CD4-positive, alpha-beta T cell treated with Interleukin-15 for 4 hours (primary cell): ENCODE measurements at places on chromosomes 12 and 14.

- DNase-seq: no peak
Observed at GRCh38 chr12:124792961-124793441, 70.7 kb downstream of the SCARB1 start.

GRCh38 chr12:4191642-4192041 is 81.9 kb upstream of the CCND2 start:
- DNase-seq: no peak

DNA sequence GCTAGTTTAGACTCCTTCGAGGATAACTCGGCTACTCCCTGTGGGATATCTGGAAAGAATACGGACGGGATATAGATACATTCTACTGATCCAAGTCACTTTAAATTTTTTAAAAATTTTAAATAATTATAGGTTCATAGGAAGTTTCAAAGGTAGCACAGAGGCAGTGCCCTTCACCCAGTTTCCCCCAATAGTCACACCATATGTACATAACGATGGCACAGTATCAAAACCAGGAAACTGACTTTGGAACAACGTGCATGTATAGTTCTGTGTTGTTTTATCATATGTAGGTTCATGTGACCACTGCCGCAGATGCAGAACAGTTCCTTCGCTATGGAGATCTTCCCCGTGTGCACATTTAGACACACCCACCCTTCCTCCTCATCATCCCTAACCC is 352.3 kb downstream of the CACNA1C start:
- DNase-seq: no peak

- no peak for DNase-seq
Observed at GRCh38 chr14:54579621-54580020, 12.7 kb downstream of the SAMD4A start.

- no peak for DNase-seq
Observed at GRCh38 chr12:51520576-51521325, 70.3 kb upstream of the SCN8A start.

GRCh38 chr14:56160088-56160487 is 41.9 kb downstream of the PELI2 start:
- DNase-seq: no peak

GRCh38 chr12:94596596-94596995 is 53.8 kb downstream of the TMCC3 start:
- DNase-seq: no peak

- no peak for DNase-seq
Observed at GRCh38 chr12:24496755-24497154, 452.1 kb downstream of the BCAT1 start.

DNA sequence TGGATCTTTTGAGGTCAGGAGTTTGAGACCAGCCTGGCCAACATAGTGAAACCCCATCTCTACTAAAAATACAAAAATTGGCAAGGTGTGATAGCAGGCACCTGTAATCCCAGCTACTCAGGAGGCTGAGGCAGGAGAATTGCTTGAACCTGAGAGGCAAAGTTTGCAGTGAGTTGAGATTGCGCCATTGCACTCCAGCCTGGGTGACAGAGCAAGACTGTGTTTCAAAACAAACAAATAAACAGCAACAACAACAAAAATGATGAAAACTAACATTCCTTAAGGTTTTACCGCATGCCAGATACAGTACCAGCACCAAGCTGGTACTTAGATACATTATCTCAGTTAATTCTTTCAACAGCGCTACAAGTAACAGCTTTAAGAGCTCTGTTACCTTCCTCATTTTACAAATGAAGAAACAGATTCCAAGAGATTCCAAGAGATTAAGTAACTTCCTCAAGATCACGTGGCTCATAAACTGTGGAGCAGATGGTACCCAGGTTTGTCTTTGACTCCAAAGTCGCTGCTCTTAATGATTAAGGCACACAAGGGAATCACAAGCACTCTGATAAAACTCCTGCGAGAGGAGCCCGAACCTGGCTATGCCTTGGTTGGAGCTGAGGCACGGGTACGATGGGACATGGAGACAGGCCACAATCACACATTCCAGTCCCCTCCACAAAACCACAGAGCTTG is 17.7 kb upstream of the PLEK2 start:
- no peak for DNase-seq

DNA sequence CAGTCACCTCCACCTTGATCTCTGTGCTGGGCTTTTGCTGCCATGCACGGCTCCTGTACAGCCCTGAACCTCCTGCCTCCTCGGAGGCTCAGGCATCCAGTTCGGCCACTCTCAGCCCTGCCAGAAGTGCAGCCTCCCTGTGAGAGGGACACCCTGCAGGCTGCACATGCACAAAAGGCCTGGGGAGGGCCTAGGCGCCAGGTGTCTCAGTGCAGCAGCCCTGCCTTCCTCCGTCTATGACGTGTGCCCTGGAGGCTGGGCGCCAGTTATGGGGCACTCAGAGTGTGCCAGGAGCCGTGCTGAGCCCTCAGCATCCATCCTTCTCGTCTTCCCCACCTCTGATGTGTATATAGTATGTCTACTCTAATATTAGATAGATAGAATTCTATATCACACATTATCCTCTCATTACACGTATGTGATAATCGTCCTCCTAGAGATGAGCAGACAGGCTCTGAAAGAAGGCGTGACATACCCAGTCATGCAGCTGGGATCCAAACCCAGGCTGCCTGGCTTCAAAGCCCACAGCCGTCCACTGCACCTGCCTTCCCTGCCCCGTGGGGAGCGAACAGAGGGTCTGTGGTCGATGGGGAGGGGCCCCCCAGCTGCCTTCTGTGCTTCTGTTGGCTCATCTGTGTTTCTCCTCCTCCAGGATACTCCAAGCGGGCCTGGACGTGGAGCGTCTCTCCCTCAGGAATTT is 101.1 kb downstream of the B4GALNT3 start:
- DNase-seq: no peak

GRCh38 chr12:46402941-46403718 is 30.6 kb upstream of the SLC38A2 start:
- DNase-seq: no peak

DNA sequence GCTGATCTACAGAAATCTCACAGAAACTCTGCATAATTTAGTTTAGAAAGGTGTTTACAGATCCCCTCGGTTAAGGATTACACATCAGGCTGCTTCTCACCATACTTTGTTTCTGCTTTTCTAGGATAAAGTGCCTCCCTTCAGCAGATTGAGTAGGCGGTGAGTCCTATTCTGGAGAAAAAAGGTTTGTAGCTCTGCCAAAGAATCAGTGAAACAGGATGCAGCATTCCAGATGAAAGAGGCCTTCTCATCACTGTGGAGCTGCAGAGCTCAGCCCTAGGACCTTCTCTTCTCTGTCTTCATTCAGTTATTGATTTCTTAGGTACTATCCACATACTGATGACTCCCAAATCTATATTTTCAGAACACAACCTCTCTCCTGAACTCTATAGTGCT is 155.5 kb upstream of the KRR1 start:
- DNase-seq: no peak

- DNase-seq: no peak
Observed at GRCh38 chr12:63985456-63985855, 141.0 kb downstream of the SRGAP1 start.

DNA sequence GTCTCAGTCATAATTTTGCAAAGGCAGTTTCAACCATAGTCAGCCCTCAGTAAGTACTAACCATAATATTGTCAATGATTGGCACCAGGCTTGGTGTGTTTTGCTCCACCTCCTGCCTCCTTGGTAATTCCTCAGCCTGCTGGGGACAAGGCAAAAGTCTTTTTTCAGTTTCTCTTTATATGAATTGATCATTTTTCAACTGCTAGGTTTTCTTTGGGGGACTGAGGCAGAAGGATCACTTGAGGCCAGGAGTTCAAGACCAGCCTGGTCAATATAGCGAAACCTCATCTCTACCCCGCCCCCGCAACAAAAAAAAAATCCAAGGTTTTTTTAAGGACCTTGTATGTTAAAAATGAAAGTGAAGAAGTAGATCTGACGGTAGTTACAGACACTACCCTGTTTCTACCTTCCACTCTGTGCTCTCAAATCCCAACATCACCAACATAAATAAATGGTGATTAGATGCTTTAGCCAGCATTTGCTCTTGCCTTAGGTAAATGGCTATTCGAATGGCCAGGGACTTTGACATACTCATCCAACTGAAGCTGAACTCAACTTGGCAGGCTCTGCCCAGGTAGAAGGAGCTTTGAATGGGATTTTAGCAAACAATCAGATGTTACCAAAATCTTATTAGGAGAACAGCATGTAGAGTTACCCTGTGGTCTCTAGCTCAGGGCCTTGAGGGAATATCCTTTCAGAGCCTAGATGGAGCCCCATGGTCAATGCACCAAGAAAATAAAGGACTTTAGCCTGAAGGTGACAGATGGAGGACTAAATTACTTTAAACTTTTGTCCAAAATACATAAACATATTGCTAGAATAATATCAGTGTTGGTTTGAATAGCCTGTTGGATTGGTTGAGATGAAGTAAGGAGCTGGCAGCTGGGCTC is 126.9 kb upstream of the AMIGO2 start:
- no peak for DNase-seq

- no peak for DNase-seq
Observed at GRCh38 chr14:83071888-83072501, 1538.3 kb upstream of the SEL1L start.

GRCh38 chr12:48157889-48158370 is 615 bp upstream of the ASB8 start:
- DNase-seq: no peak
